Stimulated activated CD4-positive, alpha-beta T cell treated with anti-CD3 and anti-CD28 coated beads, TNF-alpha, amount 100 ng/mL, for 1 hour (primary cell): ENCODE measurements at places on chromosomes 6 and 20.

DNA sequence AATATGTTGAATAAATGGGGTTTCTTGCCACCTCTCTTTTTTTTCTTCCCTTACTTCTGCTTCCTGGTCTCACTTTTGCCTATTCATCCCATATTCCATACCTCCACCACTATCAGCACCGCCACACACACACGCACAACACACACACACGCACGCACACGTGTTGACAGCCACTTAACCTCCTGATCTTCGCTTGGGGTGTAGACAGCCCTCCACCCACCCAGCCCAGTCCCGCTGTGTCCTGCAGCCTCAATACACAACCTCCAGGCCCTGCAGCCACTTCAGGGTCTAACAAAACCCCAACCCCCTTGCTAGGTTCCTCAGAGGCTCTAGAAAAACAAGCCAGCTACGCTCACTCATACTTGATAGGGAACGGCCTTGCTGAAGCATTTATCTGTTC lies 72.3 kb downstream of the LINC00237 start:
- DNase-seq = no peak

- no peak for DNase-seq
Observed at GRCh38 chr20:22890594-22891300, 144.4 kb upstream of the SSTR4 start.

DNA sequence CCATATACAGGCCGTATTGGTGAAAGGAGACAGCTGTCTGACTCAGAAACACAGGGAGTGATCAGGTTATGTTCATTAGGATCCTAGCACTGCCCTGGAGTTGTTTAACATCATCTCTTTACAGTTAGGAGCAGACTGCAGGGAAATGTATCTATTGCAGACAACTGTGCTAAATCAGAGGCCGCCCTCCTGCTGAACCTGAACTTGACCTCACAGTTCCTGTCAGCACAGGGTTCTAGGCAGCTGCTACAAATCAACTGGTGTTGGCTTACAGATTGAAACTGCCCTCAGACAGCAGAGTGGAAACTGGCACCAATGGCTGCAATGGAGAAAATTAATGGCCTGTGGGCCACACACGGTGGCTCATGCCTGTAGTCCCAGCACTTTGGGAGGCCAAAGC lies 3.7 kb upstream of the RPP40 start:
- no peak for DNase-seq

- no peak for DNase-seq
Observed at GRCh38 chr6:5866547-5867051, 140.1 kb downstream of the NRN1 start.

GRCh38 chr6:111858347-111858746 lies 14.9 kb downstream of the FYN start:
- DNase-seq = no peak

GRCh38 chr6:38554700-38555413 lies 84.9 kb downstream of the BTBD9 start:
- DNase-seq = no peak

- DNase-seq = no peak
Observed at GRCh38 chr20:62785393-62785792, 10.9 kb upstream of the MRGBP start.

DNA sequence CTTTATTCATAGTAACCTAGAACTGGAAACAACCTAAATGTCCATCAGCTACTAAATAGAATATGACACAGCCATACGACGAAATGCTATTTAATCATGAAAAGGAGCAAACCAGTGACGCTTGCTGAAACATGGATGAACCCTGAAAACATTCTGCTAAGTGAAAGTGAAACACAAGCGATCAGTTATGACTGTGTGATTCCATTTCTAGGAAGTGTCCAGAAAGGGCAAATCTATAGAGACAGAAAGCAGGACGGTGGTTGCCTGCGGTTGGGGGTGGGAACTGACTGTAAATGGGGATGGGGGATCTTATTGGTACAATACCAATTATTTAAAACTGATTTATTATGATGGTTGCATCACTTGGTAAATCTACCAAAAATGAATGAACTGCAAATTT lies 126.8 kb downstream of the IPCEF1 start:
- DNase-seq = no peak

DNA sequence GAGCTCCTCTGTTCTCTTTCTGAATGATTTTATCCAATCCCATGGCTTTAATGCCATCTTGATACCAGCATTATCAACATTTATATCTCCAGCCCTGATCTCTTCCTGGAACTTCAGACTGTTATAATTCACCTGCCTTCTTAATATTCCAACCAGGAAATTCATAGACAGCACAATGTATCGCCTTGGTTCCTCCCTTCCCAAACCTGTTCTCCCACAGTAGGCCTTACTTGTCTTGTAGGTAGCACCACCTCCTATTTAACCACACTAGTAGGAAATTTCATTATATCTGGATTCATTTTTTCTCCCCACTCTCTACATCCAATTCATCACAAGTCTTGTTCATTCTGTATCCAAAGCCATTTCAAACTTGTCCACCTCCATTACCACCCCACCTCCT lies 106.3 kb upstream of the SHLD1 start:
- DNase-seq = no peak

DNA sequence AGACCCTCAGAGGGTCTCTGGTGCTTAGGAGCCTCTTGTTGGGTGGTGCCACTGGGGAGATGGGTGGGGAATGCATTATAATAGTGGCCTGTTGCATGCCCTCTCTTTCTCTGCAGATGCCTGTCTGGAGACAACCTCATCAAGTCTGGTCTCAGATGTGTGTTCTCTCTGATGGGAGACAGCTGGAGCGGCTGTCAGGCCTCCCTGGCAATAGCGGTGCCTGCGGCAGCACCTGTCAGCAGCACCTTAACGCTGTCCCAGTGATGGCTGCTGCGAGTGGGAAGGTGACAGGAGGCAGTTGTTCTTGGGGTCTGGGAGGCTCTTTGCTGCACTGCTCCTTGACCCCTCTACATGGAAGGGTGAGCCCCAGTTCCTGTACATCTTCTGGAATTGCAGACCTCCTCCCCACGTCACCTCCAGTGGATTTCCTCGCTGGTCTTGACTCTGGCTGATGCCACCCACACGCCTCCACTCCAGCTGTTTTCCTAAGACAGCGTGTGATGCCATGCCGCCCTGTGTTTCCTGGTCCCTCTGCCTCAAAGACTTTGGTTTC lies 63.3 kb upstream of the BLCAP start:
- no peak for DNase-seq

DNA sequence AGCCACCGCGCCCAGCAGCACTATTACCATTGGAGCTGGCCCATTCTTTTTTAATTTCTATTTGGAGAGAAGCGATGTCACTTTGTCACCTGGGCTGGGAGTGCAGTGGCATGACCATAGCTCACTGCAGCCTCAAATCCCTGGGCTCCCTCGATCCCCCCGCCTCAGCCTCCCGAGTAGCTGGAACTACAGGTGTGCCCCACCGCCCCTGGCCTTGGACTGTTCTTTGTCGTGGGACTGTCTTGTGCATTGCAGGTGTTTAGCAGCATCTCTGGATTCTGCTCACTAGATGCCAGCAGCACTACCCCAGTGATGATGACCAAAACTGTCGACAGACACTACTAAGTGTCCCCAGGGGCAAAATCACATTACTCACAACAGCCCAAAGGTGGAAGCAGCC lies 80.3 kb downstream of the PRND start:
- DNase-seq = no peak
